ENCODE measurements at places on chromosomes 6 and 20.

- DNase-seq = no peak
These were observed 453.3 kb downstream of the KIF16B start for GRCh38 chr20:16119909-16120308.

DNA sequence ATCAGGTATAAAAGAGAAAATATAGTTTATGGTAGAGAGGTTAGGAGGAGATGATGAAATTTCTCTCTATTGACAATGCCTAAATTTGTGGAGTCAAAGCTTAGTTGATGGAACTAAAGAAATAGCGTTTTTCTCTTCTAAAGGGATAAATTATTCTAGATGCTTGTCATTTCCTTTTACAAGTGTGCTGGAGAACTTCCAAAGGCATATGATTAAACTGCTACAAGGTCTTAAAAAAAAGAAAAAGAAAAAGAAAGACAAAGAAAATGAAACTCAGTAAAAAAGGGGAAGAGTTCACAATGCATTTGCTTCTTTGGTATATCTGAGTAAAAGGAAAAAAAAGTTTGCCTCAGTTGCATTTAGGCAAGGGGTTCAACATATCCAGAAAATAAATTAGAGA lies 499.8 kb upstream of the PTCHD4 start:
- DNase-seq = no peak

- no peak for DNase-seq
These were observed 860.1 kb downstream of the TFAP2A start for GRCh38 chr6:9554806-9555205.

- no peak for DNase-seq
These were observed 70.9 kb downstream of the QKI start for GRCh38 chr6:163485388-163485851.

- no peak for DNase-seq
These were observed 183.4 kb downstream of the ERMARD start for GRCh38 chr6:169934699-169935347.

GRCh38 chr6:39416728-39417127 lies 94.2 kb upstream of the KCNK16 start:
- DNase-seq = no peak

- DNase-seq = no peak
These were observed 101.5 kb downstream of the SYCP2 start for GRCh38 chr20:59831916-59832270.

- DNase-seq = no peak
These were observed 37.3 kb downstream of the EZR start for GRCh38 chr6:158781692-158782373.

DNA sequence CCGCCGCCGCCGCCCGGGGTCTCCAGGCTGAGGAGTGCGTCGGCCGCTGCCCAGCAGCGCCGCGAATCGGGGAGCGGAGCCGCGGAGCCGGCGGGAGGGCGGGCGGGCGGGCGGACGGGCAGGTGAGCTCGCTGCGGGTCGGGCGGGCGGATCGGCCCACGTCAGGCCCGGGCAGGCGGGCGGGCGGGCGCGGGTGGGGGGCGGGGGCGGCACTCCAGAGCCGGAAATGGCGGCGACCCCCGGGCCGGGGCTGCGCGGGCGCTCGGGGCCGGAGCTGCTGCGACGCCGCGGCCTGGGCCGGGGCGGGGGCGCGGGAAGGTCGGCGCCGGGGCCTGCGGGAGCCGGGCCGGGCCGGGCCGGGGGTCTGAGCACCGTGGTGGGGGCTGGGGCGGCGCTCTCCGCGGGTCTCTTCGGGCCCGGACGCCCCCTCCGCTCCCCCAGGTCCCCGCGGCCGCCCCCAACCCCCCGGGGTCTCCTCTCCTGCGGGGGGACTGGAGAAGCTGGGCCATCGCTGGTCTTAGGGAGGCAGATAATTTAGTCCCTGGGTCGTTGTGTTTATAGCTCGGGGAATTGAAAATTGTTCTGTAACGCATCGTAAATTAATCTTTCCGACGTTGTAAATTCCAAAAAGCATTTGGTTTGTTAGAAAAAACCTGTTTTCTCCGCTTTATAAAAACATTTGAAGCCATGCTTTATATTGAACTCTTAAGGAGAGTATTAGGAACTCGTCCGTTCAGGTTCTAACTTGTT lies 451 bp downstream of the DNAJC5 start:
- DNase-seq = no peak

DNA sequence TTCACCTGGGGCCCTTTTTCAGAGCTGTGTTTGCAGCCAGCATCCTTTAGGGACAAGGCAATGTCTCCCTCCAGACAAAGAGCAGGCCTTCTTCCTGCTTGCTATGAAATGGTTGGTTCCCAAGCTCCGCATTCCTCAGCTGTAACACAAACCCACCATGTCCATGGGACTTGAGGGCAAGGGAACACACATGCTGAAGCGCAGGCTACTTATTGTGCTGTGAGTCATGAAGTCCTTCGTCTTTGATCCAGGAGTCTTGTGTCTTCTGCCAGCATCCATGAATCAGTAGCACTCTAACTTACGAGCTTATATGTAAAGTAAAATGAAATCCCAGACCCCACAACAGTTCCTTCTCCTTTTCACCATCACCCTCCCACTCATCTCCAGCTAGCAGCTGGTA lies 59.0 kb downstream of the ANKRD60 start:
- DNase-seq = no peak

DNA sequence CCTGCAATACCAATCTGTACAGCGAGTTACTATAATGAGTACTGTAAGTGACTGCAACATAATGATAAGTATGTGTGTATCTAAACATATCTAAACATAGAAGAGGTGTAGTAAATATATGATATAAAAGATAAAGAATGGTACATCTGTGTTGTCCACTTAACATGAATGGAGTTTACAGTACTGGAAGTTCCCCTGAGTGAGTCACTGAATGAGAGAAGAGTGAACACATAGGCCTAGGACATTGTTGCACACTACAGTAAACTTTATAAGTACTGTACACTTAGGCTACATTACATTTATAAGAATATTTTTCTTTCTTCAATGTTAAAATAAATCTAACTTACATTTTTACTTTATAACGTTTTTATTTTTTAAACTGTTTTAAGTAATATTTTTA lies 380.4 kb downstream of the MMUT start:
- no peak for DNase-seq

All from NCI-H774 (cell line).